Central memory CD4-positive, alpha-beta T cell (primary cell): ENCODE measurements at places on chromosomes 3 and 15.

GRCh38 chr15:59339252-59339672 is 33.4 kb downstream of the MYO1E start:
- DNase-seq: no peak

DNA sequence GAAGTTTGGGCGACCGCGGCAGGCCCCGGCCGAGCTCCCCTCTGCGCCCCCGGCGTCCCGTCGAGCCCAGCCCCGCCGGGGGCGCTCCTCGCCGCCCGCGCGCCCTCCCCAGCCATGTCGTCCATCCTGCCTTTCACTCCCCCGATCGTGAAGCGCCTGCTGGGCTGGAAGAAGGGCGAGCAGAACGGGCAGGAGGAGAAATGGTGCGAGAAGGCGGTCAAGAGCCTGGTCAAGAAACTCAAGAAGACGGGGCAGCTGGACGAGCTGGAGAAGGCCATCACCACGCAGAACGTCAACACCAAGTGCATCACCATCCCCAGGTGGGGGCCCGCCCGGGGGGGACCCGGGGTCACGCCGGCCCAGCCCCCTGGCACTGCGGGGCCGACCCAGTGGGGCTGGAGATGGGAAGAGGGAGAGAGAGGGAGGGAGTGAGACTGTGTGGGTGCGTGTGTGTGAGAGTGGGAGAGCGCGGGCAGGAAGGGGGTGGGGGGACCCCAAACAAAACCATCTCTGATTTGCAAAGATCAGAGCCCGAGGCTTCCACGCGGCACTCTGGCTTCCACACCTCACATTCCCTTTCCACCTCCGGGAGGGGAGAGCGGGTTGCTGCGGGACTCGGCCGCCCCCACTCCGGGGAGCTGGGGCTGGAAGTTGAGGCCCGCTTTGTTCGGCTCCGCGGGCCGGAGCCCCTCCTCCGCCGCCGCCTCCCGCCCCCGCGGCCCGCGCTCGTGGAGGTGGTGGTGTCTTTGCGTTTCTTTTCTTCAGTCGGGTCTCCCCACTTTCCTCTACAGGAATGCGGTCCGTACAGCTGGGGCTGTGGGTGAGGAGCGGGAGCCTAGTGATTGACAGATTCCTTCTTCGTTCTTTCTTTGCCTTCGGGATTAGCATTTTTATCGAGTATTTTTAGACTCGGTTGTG is 898 bp downstream of the SMAD3 start:
- DNase-seq: no peak

DNA sequence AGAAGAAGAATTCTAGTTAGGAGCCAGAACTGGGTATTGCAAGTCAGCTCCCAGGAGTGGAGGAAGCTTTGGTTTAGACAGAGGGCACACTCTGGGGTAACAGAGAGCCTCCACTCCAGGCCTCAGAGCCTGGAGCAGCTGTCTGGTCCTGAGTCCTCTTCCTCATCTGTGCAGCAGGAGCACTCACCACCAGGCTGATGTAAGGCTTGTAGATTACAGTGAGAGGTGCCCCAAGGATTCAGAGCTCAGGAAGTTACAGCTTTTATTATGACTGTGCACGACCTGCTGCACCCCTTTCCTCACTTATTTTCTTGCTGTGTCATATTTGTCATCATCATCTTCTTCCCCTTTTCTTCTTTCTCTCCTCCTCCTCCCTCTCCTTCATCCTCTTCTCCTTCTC is 210.4 kb downstream of the ATP10A start:
- DNase-seq: no peak

- DNase-seq: no peak
Observed at GRCh38 chr3:86787091-86787490, 203.9 kb downstream of the VGLL3 start.

DNA sequence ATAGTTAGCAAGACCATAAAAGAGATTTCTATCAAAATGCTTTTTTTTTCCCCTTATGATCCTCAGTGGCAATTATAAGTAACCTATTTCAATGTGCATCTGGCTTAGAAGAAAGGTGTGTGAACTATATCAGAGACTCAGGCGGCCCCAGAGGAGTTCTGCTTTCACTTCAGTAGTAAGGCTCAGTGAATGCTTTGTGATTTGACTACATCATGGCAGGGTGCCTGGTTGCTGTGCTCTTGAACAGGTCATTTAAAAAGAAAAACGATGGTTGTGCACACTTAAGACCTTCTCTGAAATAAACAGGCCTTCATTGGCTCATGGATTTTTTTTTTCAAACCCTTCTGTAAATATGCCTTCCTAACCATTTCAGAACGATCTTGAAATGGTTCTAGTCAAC is 400.4 kb upstream of the RARB start:
- no peak for DNase-seq

DNA sequence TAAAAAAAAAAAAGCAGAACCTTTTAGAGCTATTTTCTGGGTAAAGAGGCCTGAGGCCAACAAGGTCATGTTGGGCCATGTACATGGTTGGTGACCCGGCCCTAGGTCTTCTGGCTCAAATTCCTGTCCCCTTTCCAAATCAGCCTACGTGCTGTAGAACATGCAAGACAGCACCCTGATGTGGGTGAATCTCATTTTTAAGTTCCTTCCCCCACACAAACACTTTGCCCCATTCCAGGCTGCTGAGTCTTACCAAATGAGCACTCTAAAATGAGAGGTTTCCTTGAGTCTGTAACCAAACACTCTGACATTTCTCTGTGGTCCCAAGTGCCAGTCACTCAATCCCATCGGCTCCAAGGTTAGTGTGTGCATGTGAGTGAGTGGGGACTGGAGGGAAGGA is 9.4 kb downstream of the BCL6 start:
- no peak for DNase-seq

DNA sequence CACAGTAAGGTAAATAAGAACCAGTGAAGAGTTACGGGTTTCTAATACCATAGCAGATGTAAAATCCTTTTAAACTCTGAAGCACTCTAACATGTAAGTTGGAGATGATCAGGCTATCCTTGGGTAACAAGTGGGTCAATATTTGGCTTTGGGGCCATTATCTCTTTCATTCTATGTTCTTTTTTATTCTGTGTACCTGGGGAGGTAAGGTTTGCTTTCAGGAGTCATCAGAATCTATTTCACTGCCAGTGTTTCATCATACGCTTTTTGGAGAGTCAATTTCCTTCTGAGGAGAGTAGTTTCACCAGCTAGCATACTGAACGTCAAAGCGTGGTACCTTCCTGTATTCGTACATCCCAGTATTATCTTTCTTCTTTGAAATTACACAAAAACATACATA is 166.5 kb downstream of the GMNC start:
- no peak for DNase-seq

DNA sequence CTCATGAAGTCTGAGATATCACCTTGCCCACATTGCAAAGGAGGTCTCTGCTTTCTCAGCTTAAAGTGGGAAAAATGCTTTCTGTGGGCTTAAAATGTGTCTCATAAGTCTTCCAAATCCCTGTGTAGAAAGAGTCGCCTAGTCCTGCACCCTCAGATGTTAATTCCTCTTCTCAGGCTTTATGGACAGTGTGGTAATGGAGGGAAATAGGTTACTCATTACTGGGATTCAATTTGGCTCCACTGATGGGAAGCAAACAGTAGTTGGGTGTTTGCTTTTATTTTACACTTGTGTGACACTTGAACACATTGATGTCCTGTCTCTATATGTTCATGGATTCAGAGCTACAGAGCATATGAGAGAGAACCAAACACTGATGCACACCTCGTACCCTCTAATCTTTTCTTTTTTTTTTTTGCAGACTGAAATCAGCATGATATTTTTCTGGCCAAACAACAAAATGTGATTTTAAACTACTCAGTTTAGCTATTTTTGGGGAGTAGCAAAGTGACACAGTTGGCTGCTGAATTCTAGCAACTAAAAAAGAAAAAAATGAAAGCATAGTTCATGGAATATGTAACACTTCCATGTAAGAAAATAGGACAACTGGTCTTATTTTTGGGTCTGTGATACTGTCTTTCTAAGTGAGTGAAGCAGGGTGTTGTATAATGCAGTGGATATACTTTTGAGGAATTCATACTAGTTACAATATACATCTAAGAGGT is 8.6 kb downstream of the PTPRG start:
- DNase-seq: no peak
